Muscle of leg (tissue), 16 donors: ENCODE measurements at places on chromosomes 3 and 15. TPM values are rescaled to one million over a fixed set of nuclear protein-coding genes. Genes with fewer than 3 reads are reported as not detected.

DNA sequence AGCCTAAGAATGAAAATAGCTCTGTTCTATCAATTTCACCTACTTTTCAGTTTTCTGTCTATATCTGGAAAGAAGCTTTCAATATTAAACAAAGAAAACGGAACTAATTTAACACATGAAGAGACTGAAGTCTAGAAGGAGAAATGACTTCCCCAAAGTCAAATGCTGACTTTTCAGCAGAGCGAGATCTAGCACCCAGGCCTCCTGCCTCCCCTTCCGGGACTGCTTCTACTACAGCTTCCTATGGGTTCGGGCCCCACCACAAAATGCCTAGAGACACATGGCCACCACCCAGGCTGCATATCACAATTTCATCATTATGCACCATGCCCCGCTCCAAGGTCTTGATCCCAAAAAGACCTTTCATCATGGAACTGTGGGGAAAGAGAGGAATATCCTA lies 104.5 kb downstream of the SST start:
- no peak for DNase-seq

DNA sequence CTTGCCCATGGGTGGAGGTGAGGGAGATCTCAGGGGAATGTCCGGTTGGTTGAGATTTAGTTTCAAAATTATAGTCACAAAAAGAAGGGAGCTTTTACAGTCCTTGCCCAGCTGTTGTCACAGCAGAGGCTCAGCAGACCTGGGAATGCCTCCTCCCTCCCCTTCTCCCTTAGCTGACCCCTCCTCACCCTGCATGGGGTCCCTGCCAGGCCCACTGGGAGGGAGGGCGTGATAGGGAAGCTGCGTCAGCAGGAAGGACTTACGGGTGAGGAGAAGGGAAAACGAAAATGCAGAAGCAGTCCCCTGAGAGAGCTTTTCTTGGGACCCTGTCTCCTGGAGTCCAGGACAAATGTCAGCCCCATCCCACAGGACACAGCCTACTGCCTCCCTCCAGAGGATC lies 18.9 kb downstream of the SCN5A start:
- no peak for DNase-seq

- DNase-seq = no peak
These were observed 54.2 kb downstream of the OSTN start for GRCh38 chr3:191253089-191253799.

DNA sequence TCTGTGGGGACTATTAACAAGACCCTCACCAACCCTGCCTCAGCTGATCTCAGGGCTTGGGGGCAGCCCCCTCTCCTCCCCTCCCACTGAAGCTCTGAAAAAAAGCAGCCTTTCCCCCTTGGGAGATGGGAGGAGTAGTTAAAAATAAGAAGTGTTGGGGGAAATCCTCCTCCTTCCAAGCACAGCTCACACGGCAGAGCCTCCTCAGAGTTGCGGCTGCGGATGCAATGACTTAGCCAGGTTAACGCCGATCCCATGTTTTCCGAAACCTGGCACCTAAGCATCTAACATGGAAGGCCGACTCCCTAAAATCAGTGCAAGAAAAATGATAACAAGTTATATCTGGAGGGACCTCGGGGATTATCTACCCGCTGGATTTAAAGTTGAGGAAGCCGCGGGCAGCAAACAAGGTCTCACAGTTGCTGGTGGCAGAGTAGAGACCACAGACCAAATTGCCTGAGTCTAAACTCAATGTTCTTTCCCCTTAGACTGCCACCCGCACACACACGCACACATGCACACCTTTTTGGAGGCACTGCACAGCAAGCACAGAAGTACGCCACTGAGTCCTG lies 1.1 kb upstream of the TPM1 start:
- no peak for DNase-seq

ALDH1A2 gene
- 49.5 TPM for polyA plus RNA-seq

GREM1 gene
- 3.8 TPM for polyA plus RNA-seq
